Dermis microvascular lymphatic vessel endothelial cell (primary cell): ENCODE measurements at places on chromosomes 13 and 19. TPM values are rescaled to one million over a fixed set of nuclear protein-coding genes. Genes with fewer than 3 reads are reported as not detected.

The FKRP gene
- total RNA-seq = 8.9 and 15.2 TPM in 2 replicates

The SSC5D gene
- total RNA-seq = under 0.01 and 0.13 TPM in 2 replicates

DNA sequence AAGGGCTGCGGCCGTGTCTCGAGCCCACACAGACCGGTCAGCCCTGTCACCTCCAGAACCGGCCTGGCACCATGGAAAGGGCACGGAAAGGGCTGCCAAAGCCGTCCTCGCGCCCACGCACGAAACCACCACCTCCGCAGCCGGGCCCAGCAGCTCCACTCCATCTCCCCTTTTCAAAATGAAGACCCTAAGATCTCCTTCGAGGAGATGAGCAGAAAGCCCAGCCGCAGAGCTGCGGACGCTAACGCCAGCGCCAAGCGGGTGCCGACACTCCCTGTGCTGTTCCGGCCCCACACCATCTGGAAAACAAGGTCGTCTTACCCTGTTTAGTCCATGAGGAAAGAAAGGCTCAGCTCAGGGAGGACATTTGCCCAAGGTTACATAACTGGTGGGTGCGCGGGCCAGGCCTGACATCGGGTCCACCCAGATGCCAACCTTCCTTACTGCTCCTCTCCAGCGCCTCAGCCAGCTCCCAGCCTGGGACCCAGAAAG is 131.1 kb downstream of the FOXO1 start:
- no peak for DNase-seq

DNA sequence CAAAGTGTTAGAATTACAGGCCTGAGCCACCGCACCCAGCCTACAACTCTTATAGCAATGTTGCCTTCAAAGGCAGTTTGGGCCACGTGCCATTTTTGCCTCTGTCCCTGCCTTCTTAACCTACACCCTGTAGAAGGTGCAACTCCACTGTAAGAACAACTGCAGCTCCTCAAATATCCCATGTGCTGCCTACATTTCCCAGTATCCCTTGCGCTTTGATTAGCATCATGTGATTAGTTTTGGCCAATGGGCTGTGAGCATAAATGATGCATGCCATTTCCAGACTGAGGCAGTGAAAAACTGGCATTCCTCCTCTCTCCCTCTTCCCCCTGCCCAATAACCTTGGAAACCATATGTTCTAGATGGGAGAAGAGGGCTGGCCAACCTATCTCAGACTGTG is 75.2 kb upstream of the MRI1 start:
- peak; percentile 26 for DNase-seq

DNA sequence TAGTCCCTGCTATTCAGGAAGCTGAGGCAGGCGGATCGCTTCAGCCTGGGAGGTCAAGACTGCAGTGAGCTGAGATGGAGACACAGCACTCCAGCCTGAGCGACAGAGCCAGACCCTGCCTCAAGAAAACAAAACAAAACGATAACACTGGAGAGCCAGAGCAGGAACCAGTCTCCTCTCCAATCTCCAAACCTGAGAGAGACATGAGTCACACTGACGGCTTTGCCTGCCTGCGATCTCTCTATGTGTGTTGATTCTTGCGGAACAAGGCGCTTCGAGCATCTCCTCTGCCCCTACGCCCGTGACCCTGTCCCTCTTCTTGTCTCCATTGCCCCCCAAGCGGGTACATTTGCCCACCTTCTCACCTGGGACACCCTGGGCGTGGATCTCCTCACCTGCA is 15.6 kb downstream of the DPRX start:
- DNase-seq = no peak

- DNase-seq = no peak
These were observed 1.0 kb upstream of the NCCRP1 start for GRCh38 chr19:39195755-39196154.
